ENCODE measurements at places on chromosomes 3 and 15.
A peak's percentile ranks its signal among the peaks of the same experiment; 100 is the strongest.

DNA sequence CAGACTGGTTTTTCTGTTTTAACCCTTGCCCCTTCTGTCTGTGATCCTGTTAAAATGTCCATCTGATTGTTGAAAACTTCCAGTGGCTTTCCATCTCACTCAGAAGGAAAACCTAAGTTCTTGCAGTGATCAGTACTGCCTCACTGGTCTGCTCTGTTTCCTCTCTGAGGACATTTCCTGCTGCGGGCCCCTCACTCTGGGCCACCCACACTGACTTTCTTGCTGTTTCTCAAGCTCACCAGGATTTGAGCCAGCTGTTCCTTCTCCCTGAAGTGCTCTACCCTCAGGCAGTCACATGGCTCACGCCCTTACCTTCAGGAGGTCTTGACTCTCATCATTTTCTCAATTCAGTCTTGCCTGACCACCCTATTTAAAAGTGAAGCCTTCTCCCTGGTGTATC, 1.8 kb downstream of the GRK7 start:
- DNase-seq = no peak

- DNase-seq = no peak
These were observed 339.9 kb upstream of the CDIN1 start for GRCh38 chr15:36239509-36239908.

- DNase-seq = no peak
These were observed 441.7 kb upstream of the PDZRN3 start for GRCh38 chr3:74066456-74066855.

- no peak for DNase-seq
These were observed 1.2 kb downstream of the COL8A1 start for GRCh38 chr3:99639579-99639978.

- DNase-seq = no peak
These were observed 50.9 kb upstream of the ZDHHC23 start for GRCh38 chr3:113896930-113897329.

DNA sequence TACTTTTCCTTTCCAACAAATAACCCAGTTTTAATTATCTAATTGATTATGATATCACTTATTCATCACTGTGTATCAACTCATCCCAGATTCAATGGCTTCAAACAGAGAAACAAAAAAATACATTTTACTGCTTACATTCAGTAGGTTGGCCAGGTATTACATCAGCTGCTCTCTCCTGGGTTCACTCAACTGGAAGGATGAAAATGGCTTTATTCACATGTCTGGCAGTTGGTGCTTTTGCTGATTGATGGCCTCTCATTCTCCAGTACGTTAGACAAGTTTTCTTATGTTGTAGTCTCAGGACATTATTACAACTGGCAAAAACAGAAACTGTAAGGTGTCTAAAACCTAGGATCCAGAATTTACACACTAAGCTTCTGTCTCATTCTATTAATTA, 811.0 kb upstream of the ALCAM start:
- no peak for DNase-seq

GRCh38 chr3:186368717-186369116, 6.7 kb upstream of the DGKG start:
- no peak for DNase-seq

GRCh38 chr3:123663977-123664376, 79.1 kb upstream of the HACD2 start:
- DNase-seq = no peak

GRCh38 chr3:55750525-55750924, 263.4 kb upstream of the WNT5A start:
- DNase-seq = no peak

GRCh38 chr3:69391554-69391953, 5.7 kb upstream of the FRMD4B start:
- no peak for DNase-seq

- DNase-seq = no peak
These were observed 3.5 kb downstream of the SPATA12 start for GRCh38 chr3:57064001-57064400.

GRCh38 chr15:29919380-29919881, 97.2 kb upstream of the TJP1 start:
- no peak for DNase-seq

GRCh38 chr3:48599077-48599501, 4.0 kb upstream of the COL7A1 start:
- DNase-seq = no peak

DNA sequence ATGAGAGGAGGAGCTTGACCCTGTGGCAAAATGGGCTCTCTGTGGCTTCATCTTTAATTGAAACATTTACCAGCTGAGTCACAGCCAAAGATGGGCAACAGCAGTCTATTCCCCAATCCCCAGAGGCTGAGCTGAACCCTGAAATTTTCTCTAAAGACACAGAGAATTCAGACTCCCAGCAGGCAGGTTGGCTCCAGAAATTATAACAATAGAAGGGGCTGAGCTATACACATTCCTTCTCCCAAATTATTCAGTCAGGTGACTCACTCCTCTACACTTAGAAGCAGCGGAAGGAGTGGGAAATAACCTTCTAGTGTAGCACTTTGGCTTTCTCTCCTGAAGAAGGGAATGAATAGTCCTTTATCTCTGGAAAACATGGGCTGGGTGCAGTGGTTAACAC, 264.3 kb upstream of the ARHGEF26 start:
- no peak for DNase-seq

DNA sequence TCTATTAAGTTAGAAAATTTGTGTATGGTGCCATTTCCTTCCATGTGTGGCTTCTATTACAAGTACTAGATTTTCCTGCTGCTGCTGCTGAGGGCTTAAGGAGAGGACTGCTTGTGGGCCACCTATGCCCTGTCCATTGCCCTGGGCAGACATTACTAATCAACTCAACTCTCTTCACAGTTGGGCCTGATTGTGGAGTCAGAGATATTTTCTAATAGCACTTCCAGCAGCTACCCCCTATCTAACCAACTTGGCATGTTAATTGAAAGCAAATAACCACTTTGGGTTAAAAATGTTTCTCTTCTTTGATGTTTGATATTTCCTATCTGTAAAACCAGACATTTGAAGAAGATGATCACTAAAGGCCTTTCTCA, 242.0 kb downstream of the EDEM1 start:
- no peak for DNase-seq

DNA sequence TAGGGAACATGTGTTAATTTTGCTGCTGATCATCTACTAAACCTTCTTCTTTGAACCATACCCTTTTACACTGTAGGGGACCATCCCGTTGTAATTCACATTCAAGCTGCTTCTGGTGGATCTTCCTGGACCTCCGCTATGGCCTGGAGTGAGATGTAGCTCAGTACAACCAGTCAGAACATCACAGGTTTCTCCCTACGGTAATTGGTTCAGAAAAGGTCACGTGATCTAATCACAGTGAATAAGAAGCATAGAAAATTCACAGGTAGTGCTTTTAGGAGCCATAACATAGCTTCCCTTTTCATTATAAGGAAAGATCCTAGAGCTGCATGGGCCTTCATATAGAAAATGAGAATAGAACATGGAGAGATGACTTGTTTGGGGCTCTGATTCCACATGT, 320.8 kb upstream of the PDZRN3 start:
- DNase-seq = no peak

DNA sequence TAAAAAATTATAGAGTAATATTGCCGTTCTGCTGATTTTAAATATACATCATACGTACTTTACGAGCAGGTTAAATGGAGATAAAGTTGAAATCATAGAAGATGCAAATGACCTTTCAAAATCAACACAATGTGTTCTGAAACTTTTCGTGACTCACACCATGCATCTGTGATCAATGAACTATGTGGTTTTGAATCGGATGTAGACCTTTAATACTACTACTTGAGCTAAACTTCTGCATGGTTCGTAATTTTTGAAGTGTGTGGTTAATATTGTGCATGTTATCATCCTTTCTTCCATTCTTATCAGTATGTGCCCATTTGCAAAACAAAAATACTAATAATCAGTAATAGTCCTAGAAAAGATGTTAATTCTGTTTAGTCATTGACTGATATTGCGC, 58.9 kb downstream of the GASK1A start:
- no peak for DNase-seq

DNA sequence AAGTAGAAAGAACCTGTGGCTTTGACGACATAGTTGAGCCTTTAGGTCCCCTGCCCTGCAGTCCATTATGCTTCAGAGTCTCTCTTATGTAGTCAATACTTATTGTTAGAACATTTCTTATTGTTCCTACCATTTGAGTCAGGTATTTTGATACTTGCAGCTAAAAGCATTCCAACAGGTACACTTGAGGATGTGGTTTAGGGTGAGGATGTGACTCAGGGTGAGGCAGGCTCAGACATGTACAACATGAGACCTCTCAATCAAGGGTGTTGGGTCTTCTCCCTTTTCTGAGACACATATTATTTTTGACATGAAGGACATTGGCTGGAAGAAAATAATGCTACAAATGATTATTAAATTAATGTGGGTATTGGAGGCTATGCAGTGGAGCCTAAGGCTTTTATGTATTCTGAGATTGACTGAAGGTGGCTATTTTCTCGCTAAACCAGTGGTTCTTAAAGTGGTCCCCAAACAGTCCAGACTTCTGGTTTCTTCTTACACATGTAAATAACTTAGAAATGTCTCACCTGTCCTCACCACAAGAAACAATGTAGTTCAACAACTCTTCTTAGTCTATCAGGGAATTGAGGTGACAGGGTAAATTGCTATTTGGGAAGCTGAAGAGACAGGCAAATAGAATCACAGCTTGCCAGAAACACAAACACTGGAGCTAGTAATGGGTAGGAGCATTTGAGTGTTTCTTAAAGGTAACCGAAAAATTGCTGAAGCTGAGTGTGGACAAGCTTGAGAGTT, 135.5 kb upstream of the ZPLD1 start:
- DNase-seq = no peak

- no peak for DNase-seq
These were observed 535.9 kb upstream of the ATP11B start for GRCh38 chr3:182257361-182257760.

GRCh38 chr3:53705024-53705745, 141.0 kb downstream of the CHDH start:
- DNase-seq = no peak

DNA sequence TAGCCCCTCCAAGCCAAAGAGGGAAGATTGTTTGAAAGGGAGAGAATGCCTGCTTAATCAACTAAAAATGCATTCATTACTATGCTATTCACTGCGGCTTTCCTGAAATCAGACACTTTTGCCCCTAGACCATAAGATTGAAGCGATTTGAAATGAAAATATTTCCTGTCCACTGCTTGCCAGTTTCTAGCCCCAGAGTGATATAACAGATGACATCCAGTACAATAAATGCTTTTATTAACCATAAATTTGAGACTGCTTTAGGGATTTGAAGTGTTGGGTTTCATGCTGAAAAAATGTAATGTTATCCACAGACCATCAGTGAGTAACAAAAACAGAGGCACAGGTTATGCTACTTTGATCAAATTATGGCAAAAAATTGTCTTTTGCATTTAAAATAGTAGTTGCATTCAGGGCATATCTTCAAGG, 14.1 kb downstream of the IL17RD start:
- DNase-seq = no peak

GRCh38 chr15:48170981-48171380, 7.1 kb downstream of the MYEF2 start:
- DNase-seq = no peak

DNA sequence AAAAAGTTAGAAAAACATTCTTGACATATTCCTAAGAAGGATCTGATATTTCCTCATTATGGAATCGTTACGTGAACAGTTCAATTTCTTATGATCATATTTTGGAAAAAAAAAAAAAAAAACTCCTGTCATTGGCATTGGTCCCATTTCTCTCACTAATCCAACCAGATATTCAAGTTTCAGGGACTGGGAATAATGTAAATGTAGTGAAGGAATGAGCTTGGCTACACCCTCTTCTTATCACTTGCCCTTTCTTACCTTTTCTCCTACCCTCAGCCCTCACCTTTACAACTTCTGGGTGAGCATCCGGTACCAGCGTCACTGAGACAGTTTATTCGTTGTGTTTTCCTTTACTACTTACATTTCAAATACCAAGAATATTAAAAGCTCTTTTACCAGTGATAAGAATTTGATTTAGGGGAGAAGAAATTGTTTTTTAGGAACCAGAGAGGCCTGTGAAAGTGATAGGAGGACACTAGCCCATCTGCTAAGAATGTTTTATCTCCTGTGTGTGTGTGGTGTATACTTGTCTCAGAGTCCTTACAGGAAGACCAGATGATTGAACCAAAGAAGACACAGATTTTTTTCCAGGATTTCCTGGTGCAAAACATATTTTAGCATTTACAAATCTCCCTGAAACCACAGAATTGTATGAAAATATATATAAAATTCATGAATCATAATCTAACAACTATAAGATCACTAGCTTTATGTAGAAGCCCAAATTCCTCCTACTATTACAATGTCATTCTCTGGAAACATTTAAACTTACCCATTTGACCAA, 946.7 kb downstream of the ZPLD1 start:
- no peak for DNase-seq

DNA sequence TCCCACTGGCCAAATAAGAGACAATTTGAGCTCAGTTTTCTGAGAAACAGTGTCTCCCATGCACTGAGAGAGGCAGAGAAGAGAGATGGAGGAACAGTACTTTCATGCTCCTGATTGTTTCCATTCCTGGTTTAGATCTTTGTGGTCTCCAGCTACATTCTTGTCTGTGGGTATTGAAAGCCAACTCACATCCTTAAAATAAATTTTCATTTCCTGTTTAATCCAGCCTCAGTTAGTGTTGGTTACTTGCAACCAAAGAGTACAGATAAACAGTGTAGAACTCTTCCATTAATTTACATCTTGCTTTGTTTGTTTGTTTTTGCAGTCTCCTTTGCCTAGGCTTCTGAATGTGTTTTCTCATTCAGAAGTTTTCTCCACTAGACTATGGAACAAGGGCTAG, 123.7 kb upstream of the CLSTN2 start:
- no peak for DNase-seq

- peak; percentile 15 for DNase-seq
These were observed 152.4 kb downstream of the AGBL1 start for GRCh38 chr15:86231864-86232721.

DNA sequence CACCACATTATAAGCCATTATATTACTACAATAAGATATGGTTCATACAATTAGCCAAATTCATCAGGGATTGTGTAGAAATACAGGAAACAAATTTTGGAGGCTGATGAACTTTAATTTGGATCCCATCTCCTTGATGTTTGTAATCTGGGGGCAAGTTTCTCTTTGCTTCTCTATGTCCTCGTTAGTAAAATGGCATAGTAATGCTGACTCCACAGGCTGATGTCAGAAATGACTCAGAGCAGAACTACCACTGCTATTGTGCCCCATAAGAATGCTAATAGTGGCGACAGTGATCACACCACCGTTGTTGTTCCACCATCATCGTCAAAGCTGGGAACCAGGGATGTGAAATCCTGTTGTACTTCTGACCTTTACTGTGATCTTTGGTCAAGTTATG, 722.3 kb upstream of the LMCD1 start:
- no peak for DNase-seq

DNA sequence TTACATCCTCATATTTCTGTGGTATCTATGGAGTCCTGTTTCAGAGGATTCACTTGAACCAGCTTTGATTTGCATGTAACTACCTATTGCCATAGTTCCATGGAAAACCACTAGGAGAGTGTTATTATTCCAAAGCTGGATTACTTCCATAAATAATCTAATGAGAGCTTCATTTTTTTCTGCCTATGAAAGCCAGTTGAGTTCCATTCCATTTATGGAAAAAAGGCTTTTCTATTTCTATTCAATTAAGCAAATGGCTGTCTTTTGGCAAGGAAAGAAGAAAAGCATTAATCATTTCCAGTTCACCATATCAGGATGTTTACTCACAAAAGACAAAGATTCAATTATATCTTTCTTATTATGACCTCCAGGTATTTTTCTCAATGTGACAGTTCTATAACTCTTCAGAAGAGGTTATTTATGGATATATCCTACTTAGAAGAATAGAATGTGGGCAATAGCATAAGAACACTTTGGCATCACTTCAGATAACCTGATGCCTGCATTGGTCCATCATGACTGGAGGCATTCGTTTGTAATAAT, 259.9 kb upstream of the ZPLD1 start:
- DNase-seq = no peak

All from T-helper 2 cell treated with Interferon-gamma antibody and Interleukin-4, amounts not matched to agents 5 μg/mL and 100 μg/mL, for 36 hours (primary cell).